SW480 (cell line): ENCODE measurements at places on chromosomes 6 and 20.

DNA sequence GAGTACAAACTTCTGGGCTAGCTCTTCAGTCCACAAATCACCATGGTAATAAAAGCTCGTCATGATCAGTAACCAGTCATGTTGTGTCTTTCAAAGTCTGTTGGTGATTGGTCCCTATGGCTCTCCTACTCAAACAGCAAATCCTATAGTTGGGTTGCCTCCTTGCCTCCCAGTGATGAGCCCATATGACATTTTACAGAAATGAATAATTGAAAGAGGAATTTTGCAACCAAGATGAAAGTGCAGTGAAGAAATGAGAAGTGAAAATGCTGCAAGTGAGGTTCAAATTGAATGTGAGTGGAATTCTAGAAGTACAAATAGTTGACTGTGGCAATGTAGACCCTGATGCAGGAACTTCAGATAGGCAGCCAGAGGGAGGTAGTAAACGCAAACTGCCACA, 5.1 kb upstream of the SIRPD start:
- DNase-seq: no peak

- peak; percentile 30 for DNase-seq
Observed at GRCh38 chr20:59992526-59993084, 34.4 kb downstream of the CDH26 start.

DNA sequence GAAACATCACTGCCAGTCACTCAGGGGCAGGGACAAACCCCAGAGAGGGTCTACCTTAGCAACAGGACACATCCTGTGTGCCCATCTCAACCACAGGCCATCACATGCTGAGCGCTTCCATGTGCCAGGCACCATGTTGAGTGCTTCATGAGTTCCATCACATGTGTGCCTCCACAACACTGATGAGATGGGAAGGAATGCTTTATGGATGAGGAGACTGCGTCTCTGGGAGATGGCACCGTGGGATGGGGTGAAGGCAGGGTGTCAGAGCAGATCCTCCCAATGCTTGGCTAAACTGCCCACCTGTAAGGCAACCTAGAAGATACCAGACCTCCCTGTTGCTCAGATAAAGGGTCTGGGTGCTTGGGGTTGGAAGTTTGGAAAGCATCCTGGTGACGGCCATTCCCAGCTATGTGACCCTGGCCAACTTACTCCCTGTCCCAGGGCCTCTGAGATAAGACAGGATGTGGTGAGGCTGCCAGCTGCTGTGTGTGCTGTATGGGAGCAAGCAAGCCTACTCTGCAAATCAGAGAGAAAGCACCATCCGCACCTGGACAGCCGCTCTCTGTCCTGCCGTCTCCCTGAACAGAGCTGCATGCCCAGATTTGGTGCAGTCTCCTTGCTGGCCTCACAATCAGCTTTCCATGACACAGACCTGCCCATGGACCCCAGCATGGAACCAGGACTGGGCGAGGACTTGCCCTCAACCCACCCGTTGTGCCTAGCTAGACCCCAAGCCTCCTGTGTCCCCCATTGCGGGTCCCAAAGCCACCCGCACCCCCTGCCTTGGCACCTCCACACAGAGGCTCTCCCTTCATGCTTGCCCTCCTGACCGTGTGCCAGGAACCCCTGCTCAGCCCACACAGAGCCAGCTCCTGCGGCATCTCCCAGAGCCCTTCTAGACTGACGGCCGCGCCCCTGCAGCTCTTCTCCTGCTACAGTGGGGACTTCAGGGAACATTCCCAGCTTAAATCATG, 143.7 kb downstream of the SYNDIG1 start:
- DNase-seq: no peak

DNA sequence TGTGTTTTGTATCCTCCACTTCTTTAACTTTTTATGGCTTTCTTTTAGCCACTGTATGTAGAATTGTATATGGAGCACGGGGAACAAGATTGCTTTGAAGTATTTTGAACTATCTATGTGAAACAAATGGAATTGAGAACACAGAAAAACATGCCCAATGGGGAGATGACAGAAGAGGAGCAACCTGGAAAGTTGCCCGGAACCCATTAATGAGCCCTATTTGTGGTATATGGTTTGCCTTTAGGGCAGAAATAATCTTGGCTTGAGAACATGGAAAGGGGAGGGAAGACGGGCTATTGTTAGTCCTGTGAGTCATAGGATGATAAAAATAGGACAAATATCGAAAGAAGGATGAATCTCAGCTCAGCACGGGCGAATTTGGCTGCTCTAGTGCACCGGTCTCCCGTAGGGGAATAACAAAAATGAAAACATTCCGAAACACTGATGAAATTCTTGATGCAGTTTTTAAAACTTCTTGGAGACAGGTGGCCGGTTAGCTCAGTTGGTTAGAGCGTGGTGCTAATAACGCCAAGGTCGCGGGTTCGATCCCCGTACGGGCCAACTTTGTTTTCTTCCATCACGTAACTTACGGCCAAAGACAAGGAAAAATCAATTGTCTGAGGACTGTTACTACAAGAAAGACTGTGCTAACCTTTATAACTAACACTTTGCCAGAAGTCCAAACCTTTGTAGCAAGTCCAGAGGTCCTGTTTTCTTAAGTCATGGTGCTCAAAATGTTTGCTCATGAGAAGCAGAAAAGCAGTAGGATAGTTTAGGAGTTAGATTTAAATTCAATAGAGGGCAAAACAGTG, 15.7 kb downstream of the HMGN4 start:
- DNase-seq: peak; percentile 78

DNA sequence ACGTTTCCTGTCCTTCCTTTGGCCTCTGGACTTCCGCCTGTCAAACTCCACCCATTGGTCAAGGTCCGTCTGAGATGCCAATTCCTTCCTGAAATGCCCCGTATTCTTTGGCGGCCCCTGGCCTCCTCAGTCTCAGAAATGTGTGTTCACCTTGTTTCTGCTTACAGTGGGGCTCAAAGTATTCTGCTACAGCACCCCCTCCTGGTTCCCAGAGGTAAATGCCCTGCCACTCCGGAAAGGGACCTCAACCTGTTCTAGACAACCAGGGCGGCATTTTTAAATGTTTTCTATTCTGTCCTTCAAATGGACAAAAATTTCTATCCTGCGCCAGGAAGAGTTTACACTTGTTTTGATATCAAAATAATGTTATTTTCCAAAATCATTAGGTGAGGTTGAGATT, 12.1 kb upstream of the PAX1 start:
- no peak for DNase-seq

DNA sequence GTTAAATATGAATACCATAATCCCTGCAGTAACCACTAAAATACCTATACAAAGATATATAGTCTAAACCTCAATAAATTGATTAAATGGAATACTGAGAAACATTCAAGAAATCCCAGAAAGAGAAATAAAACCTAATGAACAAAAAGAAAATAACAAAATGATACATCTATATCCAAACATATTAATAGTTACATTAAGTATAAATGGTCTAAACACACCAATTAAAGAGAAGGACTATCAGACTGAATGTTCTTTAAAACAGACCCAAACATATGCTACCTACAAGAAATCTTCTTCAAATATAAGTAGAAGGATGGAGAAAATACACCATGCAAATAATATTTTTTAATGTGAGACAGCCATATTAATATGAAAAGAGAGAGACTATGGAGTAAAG, 22.0 kb downstream of the NINL start:
- DNase-seq: no peak

DNA sequence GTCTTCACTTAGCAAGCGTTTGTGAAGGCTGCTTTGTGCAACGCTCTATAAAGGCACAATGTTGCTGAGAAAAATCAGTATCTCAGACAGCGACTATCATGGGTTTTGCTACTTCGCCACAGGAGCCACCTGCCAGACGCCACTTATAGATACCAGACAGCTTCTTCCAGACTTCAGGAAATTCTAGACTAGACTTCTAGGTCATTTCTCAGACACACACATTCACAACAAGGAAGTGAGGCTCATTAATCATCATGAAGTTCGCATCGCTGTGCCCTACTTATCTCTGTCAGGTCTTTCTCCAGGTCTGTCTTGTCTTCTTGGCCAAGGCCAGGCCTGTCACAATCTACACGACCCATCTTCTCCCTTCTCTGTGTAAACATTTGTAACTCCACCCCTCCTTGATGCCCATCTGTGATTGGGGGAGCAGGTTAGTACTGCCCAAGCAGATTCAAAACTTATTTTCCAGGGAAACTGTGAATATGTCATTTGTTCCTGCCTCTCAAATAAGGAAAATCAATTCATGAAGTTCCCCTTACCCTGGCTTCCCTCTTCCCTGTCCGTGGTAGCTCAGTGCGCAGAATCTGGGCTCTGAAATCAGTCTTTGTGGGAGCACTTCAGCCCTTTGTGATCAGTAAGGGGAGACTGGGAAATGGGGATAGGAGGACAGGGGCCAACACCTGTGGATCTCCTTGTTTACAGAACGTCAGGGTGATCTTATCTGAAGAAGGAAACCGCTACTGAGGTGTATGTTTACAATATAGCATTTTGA, 115.5 kb downstream of the TNFAIP3 start:
- DNase-seq: no peak

- DNase-seq: no peak
Observed at GRCh38 chr6:84447651-84448050, 220.2 kb upstream of the CEP162 start.

GRCh38 chr20:58025233-58025632, 203.2 kb downstream of the ANKRD60 start:
- DNase-seq: no peak

- no peak for DNase-seq
Observed at GRCh38 chr20:609371-609964, 641 bp downstream of the TCF15 start.

- DNase-seq: no peak
Observed at GRCh38 chr6:127768223-127768622, 132.6 kb downstream of the THEMIS start.

- DNase-seq: no peak
Observed at GRCh38 chr6:105601541-105602236, 198.8 kb upstream of the PREP start.

- no peak for DNase-seq
Observed at GRCh38 chr20:18255526-18255925, 32.8 kb upstream of the ZNF133 start.

DNA sequence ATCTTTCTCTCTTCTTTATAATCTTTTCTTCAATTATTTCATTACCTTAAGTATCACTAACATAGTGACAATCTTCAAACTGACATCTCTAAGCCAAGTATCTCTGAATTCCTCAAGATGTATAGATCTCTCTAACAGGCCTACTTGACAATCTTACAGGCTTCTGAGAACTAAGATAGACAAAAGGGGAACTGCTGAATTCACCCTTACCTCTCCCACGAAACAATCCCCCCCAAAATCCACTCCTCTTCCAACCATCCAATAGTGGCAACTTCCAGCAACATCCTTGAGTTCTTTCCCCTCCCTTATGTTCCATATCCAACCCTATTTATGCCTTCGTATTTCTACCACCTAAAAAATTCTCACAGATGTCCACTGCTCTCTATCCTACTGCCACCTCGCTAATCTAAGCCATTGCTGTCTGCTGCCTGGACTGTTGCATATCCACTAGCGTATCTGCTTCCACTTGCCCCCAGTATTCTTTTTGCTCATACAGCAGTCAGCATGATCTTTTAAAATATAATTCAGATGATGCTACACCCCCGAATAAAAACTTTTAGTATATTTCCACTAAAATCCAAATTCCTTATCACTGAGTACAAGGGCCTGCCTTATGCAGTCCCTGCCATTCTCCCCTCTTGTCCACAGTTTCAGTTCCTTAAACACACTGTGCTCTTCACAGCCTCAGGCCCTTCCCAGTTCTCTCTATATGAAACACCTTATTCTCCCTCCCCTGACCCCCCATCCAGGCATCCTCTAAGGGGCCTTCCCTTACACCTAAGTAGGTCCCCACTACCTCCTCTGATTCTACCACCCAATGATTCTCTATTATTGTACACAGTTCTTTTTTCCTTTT, 8.0 kb downstream of the REPS1 start:
- no peak for DNase-seq

DNA sequence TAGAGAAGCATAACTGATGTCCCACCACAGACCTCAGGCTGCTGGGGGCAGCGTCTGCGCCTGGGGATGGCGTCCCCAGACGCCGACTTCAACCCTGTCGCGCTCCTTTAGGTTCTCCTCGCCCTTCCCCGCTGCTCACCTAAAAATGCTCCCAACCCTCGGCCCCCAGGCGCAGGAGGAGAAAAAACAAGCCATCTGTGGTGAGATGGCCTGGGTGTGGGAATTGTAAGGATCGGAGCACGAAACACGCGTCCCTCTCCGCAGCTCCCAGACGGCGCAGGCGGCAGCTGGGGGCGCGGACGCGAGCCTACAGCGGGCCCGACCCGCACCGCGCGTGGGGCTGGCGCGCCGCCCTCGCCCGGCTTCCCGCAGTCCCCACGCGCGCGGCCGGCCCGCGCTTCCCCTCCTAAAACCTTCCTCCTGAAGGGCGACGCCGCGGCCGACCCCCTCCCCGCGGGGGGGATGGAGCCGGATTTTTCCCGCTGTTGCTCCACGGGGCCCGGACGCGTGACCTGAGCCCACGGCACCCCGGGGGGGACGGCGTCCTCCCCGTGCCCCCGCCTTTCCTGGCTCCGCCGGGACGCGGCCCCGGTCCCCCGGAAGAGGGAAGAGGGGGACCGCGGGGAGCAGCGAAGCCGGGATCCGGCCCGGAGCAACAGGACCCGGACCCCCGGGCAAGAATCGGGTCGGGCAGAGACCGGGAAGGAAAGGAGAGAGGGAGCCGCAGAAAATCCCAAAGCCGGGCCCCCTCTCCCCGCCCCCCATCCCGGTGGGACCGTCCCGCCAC, 611 bp downstream of the EPB41L2 start:
- peak; percentile 4 for DNase-seq

DNA sequence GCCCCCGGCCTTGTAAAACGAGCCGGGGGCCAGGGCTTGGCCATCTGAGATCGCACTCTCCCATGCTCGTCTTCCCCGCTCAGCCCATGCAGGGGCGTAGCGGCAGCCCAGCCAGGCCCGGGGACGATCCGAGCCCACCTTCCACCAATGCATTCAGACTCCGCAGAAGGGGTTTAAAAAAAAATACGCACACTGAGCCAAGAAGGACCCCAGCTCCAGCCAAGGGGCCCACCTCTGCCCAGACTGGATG, 320 bp downstream of the GSTA4 start:
- no peak for DNase-seq

GRCh38 chr6:139600919-139601475, 226.5 kb upstream of the CITED2 start:
- DNase-seq: no peak

GRCh38 chr6:159098636-159099106, 53.9 kb upstream of the TAGAP start:
- no peak for DNase-seq

GRCh38 chr20:45552456-45552855, 5.3 kb upstream of the EPPIN start:
- DNase-seq: no peak

GRCh38 chr6:3383525-3383924, 73.3 kb downstream of the SLC22A23 start:
- no peak for DNase-seq

GRCh38 chr6:159194421-159194820, 25.2 kb downstream of the FNDC1 start:
- DNase-seq: no peak

- DNase-seq: no peak
Observed at GRCh38 chr20:53672484-53673129, 79.0 kb upstream of the ZNF217 start.

GRCh38 chr6:6319952-6320811, at the start of gene F13A1:
Gene F13A1 (minus strand): TSS chr6:6320662. CDS start chr6:6318664, 1,998 bp downstream.
- DNase-seq: peak; percentile 16

GRCh38 chr6:31615748-31616147, 714 bp downstream of the AIF1 start:
- DNase-seq: no peak
